Erythroblast (primary cell): ENCODE measurements at places on chromosomes 2 and 18.
A peak's percentile ranks its signal among the peaks of the same experiment; 100 is the strongest.

- no peak for DNase-seq
Observed at GRCh38 chr2:43255296-43255910, 29.0 kb upstream of the ZFP36L2 start.

- DNase-seq: no peak
Observed at GRCh38 chr2:157849591-157849990, 26.5 kb downstream of the ACVR1 start.

- DNase-seq: no peak
Observed at GRCh38 chr2:160125828-160126227, 63.4 kb upstream of the PLA2R1 start.

GRCh38 chr2:178119179-178119922 lies 7.1 kb downstream of the RBM45 start:
- no peak for DNase-seq

DNA sequence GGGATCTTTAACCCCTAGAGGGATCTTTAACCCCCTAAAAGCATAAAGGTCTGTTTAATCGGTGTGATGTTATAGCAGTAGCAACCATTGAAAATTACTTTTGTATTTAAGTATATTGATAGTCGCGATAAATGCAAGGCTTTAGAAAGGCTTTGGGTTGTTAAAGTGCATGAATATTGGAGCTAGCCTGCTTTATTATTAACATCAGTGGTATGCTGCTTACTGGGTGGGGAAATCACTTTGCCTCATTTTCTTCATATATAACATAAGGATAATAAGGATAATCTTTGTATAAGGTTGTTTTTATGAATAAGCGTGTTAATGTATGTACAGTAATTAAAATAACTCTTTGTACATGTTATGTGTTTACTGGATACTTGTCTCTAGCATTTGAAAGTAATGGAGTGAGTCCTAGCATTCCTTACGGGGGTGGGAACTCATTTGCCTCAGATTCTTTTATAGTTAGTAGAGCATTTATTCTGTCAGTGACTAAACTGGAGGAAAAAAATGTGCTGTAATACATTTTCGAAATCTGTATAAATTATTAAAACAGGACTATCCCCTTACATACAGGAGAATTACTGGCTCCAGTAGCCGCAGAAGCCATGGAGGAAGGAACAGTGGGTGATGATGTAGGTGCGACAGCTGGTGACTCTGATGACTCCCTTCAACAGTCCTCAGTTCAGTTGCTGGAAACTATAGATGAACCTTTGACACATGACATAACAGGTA lies 122.2 kb downstream of the BIRC6 start:
- DNase-seq: no peak

- no peak for DNase-seq
Observed at GRCh38 chr2:228352048-228352447, 170.6 kb upstream of the SPHKAP start.

DNA sequence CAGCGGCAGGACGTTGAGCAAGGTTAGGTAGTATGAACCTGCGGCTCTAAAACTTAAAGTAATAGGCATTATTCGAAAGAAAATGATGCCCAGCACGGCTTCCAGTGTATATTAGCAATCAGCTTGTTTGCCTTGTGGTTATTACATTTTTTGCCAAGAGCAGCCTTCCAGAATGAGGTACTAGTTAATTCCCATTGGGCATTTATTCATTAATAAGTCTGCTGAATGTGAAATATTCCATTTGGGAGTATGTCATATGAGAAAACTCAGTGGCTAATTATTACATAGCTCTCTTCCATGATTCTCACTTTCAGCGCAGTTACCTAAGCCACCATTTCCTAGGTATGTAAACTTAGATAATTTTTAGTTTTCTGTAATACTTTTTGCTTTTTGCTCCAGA lies 12.9 kb downstream of the CRIM1 start:
- DNase-seq: no peak

GRCh38 chr2:76316691-76317090 lies 606.0 kb upstream of the GCFC2 start:
- DNase-seq: no peak

- DNase-seq: peak; percentile 36
Observed at GRCh38 chr2:127067620-127068350, 39.2 kb downstream of the BIN1 start.

DNA sequence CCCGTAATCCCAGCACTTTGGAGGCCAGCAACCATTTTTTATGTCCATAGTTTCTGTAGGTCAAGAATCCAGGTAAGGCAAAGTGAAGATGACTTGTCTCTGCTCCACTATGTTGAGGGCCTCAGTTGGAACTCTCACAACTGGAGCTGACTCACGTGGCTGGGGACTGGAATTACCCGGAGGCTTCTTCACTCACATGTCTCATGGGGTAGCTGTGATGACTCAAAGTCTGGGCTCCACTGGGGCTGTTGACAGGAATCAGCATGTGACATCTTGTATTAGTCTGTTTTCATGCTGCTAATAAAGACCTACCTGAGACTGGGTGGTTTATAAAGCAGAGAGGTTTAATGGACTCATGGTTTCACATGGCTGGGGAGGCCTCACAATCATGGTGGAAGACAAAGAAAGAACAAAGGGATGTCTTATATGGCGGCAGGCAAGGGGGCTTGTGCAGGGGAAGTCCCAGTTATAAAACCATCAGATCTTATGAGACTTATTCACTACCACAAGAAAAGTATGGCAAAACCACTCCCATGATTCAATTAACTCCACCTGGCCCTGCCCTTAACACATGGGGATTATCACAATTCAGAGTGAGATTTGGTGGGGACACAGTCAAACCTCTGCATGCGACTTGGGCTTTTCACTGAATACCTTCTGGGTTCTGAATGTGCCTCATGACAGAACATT lies 7.8 kb upstream of the PPP1R1C start:
- peak; percentile 20 for DNase-seq

- no peak for DNase-seq
Observed at GRCh38 chr2:164439885-164440284, 181.4 kb downstream of the GRB14 start.

GRCh38 chr2:239101807-239102206 lies 253.9 kb downstream of the TWIST2 start:
- DNase-seq: no peak

DNA sequence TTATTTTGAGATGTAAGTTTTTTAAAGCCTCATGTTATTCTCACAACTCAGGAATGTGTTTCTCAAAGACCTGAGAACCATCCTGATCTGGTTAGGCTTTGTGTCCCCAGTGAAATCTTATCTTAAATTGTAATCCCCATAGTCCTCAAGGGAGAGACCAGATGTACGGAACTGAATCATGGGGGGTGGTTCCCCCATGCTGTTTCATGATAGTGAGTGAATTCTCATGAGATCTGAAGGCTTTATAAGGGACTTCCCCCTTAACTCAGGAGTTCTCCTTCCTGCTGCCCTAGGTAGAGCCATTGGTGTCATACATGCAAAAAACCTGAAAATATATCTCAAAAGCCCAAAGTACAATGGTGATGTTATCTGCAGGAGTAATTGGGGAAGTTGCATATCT lies 836.7 kb downstream of the CBLN2 start:
- no peak for DNase-seq

- DNase-seq: no peak
Observed at GRCh38 chr18:32276906-32277305, 87.1 kb downstream of the MEP1B start.

DNA sequence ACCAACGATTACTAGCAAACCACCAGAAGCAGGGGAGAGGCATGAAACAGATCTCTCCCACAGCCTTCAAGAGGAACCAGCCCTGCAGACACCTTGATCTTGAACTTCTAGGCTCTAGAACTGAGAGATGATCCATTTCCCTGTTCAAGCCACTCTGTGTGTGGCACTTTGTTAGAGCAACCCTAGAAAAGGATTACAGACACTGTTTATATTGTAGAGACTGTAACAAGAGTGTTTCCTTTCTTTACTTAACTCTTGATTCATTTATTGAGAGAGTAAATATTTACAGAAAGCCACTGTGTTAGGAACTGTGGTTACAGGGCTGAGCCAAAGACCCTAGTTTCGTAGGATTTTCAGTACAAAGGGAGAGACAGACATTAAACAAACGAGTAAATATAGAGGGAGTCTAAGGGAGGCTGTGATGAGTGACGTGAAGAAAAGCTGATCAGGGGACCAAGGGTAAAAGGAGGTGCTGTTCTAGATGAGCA lies 10.9 kb downstream of the CCDC68 start:
- DNase-seq: no peak

- no peak for DNase-seq
Observed at GRCh38 chr2:79717364-79718007, 204.6 kb downstream of the CTNNA2 start.

DNA sequence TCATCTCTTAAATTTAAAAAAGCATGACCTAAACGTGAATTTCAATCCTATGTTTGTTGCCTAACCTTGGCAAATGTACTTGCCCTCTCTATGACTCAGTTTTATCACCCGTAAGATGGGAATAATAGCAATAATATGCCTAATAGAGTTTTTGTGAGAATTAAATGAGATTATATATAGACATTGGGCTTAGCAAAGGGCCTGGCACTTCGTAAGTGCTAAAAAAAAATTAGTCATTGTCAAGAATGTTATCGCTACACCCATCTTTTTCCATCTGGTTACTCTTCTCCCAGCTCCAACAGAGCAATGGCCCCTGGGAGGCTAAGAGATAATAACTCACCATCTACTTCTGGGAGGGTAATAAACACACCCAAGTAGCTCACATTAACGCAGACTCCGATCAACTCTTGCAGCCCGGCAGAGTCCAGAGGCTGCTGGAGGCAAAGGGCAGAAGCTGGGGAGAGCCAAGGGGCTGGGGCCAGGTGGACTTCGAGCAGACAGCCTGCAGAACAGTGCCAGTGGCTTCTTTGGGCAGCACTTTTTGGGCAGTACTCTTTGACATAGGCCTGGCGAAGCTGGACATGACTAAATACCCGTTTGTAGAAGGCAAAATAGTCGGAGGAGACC lies 63.9 kb upstream of the STPG4 start:
- DNase-seq: no peak

GRCh38 chr2:77862120-77862519 lies 339.9 kb upstream of the LRRTM4 start:
- no peak for DNase-seq

DNA sequence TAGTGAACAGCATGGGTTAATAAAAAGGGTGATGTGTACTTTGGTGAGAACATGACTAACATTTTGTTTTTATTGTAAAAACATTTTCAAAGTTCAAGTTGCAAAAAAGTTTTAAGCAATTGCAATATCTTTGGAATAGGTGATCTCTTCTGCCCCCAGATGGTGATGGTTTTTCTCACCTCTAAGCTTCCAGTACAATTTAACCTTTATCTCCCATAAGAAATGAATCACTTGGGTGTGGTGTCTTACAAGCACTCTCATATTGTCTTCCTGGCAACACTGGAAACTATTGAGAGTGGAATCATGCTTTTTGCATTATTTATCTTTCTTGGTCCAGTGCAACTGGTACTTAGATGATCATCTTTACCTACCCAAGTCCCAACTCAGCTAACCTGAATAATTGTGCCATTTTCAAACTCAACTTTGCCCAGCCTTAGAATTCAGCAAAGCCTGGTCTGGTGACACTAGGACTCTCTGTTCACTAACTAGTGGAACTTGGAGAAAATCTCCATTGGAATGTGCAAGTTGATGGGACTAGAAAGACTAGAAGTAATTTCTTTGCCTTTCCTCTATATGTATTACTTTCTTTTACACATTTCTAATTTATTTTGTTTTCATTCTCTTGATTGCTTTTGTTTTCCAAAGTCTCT lies 964.7 kb upstream of the ZEB2 start:
- peak; percentile 5 for DNase-seq

- DNase-seq: no peak
Observed at GRCh38 chr18:58004317-58004716, 39.7 kb upstream of the NEDD4L start.

DNA sequence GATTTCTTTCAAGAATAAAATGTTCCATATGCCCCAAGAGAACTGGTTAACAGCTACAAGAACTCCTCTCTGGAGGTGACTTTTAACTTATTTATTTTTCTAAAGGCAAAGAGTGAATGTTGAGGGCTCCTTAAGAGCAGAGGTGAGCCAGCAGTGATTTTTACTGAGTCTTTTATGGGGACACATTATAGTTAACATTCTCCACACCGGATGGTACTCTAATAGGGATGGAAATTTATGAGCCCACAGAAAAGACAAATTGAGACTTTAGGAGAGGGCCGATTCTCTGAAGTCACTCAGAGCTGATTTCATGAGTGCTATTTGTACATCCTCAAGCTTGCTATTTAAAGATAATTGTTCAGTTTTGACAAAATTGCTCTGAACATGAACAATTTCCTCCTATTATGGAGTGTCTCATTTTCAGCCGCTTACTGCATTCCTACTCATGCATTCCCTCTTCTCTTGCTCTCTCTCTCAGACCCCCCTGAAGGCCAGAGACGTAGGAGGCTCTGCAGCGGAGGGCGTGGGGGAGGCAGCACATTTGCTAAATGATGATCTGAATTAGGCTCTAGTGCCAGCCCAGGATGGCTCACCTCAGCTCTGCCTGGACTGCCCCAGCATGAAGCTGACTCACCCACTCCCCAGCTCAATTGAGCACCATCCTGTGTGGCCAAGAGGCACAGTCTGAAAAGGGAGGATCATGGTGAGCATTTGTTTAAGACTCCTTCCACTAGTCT lies 5.9 kb upstream of the RPL37A start:
- DNase-seq: no peak

GRCh38 chr2:10014418-10015190 lies 28.7 kb upstream of the KLF11 start:
- DNase-seq: no peak

- DNase-seq: no peak
Observed at GRCh38 chr2:1156059-1156458, 205.4 kb downstream of the SNTG2 start.

- DNase-seq: no peak
Observed at GRCh38 chr2:210515911-210516310, 39.4 kb upstream of the LANCL1 start.

DNA sequence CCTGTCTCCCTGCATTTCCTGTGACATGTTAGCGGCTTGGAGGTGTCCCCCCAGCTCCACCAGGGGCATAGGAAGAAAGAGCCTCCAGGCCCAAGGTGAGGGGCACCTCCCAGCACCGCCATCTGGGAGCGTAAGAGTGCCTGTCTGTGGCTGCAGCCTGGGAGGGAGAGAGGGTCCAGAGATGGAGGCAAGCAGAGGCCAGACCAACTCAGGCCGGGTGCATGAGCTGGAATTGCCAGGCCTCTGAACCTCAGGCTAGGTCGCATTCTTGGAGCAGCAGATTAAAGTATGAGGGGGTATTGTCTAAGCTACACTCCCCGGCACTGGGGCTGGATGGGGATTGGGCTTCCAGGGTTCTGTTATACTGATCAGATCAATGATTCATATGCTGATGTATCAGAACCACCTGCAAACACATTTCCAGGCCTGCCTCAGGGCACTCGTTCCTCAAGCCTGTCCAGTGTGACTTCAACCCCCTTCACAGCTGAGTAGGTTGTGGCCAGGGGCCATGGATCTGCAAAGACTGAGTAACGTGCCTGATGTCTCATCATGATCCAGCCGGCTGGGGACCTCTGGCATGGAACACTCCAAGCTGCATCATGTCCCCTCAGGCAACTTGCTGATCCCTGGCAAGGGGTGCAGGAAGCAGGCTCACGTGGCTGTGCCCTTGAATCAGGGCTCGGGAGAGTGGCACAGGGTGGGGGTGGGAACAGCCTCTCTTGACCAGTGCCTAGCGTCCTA lies 73.2 kb downstream of the HS1BP3 start:
- no peak for DNase-seq

GRCh38 chr2:14633461-14634181 lies 1.1 kb downstream of the LRATD1 start:
- no peak for DNase-seq
